ENCODE measurements at places on chromosomes 1 and 21.

DNA sequence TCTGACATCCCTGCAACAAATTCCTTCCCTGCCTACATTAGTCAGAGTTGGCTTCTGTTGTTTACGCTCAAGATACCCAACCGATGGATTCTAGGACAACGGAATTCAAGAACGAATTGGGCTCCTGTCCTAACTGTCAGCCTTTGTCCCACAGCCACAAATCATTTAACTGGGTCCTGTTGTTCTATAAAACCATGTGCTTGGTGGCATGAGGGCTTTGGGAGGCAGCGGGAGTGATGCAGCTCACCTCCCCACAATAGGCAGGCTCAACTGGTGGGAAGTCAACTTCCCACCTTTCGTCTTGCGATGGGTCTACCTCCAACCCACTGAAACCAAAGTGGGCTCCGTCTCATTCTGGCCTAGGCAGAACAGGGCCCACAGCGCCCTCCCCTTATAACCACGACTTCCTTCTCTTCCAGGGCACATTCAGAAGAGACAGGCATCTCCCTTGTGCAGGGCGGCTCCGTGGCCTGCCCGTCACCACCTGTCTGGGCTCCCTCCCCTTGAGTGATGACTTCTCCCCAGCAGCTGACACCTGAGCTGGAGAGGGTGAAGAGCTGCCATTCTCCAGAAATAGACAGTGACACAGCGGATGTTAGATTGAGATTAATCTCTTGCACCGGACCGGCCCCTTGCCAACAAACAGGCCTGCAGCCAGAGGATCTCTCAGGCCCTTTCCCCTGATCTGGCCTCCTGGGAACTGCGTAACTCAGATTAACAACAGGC, 26.5 kb downstream of the LRRC38 start:
- no peak for DNase-seq

- no peak for DNase-seq
These were observed 49.2 kb downstream of the MRPL39 start for GRCh38 chr21:25558123-25558522.

DNA sequence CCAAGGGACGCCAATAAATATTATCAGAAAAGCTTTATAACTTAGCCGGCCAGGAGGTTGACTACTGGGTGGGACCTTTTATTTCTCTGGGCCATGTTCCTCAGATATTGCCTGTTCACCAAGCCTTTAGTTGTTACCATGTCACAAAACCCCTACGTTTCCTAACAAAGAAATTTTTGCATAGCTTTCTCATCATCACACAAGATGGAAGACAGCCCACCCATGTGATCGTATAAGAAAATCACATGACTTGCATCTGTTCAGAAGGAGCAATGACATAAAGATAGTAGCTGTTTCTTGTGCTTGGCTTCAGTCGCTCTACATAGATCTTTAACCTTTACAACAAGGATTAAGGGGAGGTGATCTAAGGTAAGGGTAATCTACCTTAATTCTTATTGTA, 88.9 kb upstream of the NGF start:
- no peak for DNase-seq

DNA sequence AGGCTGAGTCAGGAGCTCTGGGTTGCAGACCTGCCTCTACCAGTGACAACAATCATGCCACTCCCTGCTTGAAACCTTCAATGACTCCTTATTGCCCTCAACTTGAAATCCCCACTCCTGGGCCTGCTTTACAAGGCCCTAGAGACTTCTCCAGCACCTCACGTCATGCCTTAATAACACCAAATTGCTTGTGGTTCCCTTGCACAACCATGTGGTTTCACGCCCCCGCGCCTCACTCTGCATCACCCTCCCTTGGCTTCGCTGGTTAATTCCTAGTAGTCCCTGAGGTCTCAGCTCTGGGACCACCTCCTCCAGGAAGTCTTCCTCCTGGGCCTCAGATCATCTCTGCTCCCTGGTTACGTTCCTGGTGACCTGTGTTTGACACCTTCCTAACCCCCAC, 33.0 kb downstream of the EPHA2 start:
- DNase-seq = peak; percentile 57

- peak; percentile 90 for DNase-seq
These were observed 9.1 kb downstream of the SGIP1 start for GRCh38 chr1:66542811-66543767.

DNA sequence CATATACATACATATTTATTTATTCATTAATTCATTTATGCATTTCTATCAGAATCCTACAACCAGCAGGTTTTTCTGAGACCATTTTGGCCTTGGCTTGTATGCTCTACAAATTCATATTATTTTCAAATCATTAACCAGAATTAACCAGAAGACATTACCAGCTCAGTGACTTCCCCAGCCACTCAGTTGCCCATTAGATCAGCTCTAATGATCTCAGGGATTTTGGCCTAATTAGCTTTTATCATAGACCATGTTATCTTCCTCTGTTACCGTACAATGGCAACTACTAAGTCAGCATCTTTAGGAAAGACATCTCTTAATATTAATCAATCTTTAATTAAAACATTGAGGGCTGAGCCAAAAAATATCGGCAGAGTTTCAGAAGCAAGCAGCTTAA, 90.3 kb upstream of the BMP8A start:
- DNase-seq = no peak

GRCh38 chr1:192521734-192522133, 53.8 kb upstream of the RGS1 start:
- DNase-seq = no peak

- DNase-seq = no peak
These were observed 13.1 kb downstream of the TIMM17A start for GRCh38 chr1:201968202-201968925.

- DNase-seq = no peak
These were observed 45.8 kb downstream of the PTPRF start for GRCh38 chr1:43576521-43576920.

DNA sequence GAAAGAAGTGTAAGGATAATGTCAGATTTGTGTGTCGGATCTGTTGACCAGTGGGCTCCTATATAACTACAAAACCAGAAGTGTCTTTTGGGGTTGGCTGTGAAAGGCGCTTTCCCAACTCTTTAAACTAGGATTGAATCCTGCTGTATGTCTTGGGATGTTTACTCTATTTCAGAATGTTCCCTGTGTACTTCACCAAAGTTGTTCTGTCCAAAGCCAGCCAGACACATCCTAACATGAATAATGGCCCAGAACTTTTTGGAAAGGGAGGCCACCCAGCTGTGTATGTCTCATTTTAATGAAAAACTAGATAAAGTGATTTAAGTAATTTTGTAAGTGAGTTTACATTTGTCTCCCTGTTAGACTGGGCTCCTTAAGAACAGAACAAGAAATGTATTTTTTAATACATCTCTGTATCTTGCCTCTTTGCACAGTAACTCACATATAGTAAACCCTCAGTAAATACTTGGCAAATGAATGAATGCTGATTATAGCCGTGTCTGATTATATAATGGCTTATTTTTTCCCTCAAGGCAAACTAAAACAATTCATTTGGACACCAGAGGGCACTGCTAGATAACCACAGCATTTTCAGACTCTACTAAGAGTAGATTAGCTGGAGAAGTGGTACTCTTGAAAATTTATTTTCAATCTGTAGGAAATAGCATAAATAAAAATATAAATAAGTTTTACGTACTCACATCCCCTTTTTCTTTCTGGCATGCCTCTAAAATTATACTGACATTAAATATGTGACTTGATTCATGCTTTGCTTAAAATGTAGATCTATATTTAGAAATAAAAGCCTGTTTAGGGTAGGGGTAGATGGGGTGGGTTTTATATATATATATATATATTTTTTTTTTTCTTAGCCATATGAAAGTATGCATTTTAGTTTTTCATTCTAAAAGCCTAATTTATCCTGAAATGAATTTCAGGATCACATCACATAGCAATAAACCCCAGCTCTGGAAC, 23.8 kb downstream of the TSEN15 start:
- peak; percentile 18 for DNase-seq

GRCh38 chr1:118698911-118699310, 289.2 kb downstream of the TBX15 start:
- no peak for DNase-seq

DNA sequence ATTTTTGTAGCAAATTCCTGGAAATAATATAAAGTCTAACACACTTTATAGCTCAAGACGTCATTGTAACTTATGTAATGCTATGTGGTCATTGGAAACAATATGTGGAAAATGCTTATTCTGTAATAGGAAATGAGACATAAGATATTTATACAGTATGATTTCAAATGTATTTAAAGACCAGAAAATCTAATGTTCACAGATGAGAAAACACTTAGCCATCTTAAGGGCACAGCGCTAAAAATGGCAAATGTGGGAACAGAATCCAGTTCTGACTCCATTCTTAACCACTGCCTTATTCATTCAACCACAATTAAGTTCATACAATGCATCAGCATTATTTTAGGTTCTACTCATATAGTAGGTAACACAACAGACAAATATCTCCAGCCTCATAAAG, 12.5 kb downstream of the CSDE1 start:
- no peak for DNase-seq

DNA sequence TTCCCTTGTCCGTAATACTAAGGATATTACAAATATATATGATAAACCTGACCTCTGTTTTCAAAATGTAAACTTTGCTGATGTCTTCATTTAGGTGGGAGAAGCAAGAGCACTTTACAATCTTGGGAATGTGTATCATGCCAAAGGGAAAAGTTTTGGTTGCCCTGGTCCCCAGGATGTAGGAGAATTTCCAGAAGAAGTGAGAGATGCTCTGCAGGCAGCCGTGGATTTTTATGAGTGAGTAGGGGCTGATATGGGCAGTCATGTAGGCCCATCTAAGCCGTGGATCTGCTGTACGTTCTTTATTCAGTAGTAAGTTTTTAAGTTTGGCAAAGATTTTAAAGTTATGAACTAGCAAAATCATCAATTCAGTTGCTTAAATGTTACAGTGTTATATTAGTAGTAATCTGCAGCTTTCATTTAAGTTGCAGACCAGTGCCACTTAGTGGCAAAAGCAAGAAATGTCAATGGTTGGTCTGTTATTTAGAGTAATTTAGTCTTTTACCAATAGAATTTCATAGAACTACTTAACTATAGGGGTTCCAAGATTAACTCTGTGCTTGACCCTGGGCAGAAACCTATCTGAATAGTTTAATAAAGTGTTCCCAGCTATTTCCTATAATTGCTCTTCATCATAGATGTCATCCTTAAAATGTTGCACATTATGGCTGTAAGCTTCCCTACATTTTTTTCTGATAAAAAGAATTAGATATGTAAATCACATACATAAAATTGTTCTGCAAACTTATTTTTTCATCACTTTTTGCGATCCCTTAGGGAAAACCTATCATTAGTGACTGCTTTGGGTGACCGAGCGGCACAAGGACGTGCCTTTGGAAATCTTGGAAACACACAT, 21.3 kb downstream of the GPSM2 start:
- DNase-seq = no peak

- no peak for DNase-seq
These were observed 358.4 kb upstream of the ADGRL4 start for GRCh38 chr1:79364896-79365295.

DNA sequence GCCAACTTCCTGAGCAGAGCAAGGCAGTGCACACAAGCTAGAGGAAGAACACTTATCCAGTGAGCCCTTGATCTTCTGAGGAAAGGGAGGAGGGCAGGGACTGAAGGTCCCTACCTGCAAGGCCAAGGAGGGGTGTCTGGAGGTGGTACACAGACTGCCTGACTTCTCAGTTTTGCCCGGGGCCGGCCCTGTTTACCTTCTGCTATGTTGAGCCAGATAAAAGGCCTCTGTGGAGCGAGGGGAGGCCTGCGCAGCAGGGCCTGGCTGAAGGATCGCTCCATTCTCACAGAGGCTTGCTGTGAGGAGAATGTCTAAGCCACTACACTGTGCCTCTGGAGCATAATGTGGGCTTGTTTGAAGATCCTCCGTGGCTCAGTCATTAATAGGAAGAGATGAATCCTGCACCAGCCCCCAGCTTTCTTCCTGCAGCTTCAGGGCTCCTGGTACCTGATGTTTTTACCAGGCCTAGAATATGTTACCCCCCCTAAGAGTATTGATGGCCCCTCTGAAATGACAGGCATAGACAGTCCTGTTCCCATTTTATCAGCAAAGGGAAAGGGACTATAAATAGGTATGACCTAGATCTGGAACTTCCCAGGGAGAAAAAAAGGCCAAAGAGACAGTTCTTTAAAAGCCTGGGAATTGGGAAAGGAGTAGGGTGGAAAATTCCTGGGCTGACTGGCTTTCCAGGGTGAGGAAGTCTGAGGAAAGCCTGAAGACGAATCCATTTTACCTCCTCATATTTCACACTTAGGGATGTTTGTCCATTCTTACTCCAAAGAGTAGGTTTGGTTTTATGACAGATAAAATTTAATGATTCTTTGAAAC, 4.7 kb downstream of the POGK start:
- no peak for DNase-seq

- DNase-seq = no peak
These were observed 1.5 kb downstream of the CASP9 start for GRCh38 chr1:15522551-15522950.

- DNase-seq = no peak
These were observed 116.5 kb downstream of the MRPL39 start for GRCh38 chr21:25490742-25491141.

GRCh38 chr1:43963006-43963405, 6.8 kb upstream of the DPH2 start:
- no peak for DNase-seq

DNA sequence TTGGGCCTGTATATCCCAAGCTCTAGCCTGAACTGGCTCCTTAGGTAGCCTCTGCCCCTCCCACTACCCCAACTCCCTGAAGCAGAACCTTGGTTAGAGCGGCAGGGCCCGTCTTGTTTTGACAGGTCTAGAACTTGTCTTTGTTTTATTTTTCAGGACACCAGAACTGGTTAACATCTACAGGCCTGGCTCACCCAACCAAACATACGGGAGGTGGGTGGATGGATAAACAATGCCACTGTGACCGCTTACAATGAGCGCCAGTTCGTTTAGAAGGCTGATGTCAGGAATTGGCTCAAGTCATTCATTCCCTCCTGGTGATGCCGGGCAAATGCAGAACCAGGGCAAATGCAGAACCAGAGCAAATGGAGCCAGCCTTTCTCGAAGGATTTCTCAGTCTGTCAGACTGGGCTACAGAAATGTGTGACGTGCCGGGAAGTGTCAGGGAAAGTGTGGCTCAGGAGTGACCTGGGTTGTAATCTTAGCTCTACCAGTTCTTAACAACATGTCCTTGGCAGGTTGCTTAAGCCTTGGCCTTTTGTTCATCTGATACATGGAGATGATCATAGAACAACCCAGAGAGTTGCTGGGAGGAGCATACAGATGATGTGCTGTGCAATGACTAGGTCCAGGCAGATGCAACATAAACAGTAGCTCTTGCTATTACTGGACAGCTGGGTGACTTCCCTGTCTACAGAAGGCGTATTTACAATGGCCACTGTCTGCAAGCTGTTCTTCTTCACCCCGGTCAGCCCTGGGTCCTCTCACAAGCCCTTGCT, 30.5 kb upstream of the BTG2 start:
- no peak for DNase-seq

- no peak for DNase-seq
These were observed 200.0 kb downstream of the MATN1 start for GRCh38 chr1:30523055-30524020.

DNA sequence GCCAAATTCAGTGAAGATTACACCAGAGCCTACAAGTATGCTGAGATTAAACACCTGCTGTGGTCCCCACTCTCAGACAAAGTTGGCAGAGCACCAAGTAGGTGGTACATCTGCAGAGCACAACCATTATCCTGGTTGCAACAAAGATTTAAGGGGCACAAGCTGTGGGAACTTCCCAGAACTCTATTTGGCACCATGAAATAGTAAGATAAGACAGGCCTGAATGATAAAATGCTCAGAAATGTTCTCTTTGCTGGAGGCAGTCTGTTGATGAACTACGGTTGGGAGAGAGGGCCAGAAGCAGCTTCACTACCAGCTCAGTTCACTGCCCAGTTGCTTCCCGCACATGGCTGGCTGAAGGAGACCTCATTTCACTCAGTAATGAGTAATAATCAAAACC, 19.9 kb downstream of the RPL5 start:
- DNase-seq = no peak
